Spleen (tissue), 13 donors: ENCODE measurements at places on chromosomes 7 and 10. TPM values are rescaled to one million over a fixed set of nuclear protein-coding genes. Genes with fewer than 3 reads are reported as not detected.

GRCh38 chr10:52533986-52534385 lies 219.9 kb downstream of the DKK1 start:
- H3K4me1 ChIP-seq, result no peaks in the 10 kb centered on the region
- H3K4me3 ChIP-seq, result no peak overlapping the region
- H3K27me3 ChIP-seq, result no peaks in the 10 kb centered on the region
- no peak overlapping the region for H3K27ac ChIP-seq
- no peak for DNase-seq

DNA sequence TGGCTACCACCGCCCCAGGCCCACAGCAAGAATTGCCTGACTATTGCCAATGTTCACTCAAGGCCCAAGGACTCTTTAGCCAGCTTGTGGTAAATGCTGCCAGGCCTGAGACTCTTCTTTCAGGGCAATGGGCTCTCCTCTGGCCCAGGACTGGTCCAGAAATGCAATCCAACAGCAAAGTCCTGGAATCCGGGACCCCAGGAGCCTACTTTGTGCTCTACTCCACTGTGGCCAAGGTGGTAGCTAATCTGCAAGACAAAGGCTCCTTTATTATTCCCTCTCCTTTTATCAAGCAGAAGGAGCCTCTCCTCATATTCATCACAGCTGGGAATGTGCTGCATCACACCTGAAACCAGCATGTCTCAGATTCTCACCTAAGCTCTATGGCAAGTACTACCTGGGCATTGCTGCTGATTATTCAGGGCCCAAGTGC lies 107.6 kb upstream of the PRSS58 start:
- no peak for DNase-seq
- H3K4me1 ChIP-seq, result no peaks in the 10 kb centered on the region
- no peak overlapping the region for H3K27ac ChIP-seq
- H3K27me3 ChIP-seq, result no peaks in the 10 kb centered on the region
- no peak overlapping the region for H3K4me3 ChIP-seq

DNA sequence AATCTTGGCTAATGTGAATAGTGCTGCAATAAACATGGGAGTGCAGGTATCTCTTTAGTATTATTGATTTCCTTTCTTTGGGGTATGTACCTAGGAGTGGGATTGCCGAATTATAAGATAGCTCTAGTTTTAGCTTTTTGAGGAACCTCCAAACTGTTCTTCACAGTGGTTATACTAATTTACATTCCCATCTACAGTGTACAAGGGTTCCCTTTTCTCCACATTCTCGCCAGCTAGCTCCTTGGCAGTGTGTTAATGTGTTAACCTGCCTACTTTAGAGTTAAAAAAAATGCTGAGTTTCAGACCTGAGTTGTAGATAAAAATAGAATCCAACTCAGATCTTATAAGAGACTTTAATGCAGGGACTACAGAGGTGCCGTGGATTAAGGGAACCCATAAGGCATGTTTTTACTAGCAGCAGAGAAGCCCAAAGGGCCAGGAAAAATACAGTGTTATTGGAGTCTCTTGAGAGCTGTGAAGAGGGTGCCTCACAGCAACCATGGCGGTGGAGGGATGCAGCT lies 35.4 kb downstream of the CDK13 start:
- no peak for DNase-seq
- H3K36me3 ChIP-seq, result no peaks in the 10 kb centered on the region

- no peak for DNase-seq
- no peak overlapping the region for H3K27ac ChIP-seq
- no peaks in the 10 kb centered on the region for H3K27me3 ChIP-seq
- no peaks in the 10 kb centered on the region for H3K4me1 ChIP-seq
Measured at GRCh38 chr10:115129752-115130151, 36.6 kb downstream of the ATRNL1 start.

- no peak overlapping the region for H3K4me3 ChIP-seq
- H3K36me3 ChIP-seq, result no peaks in the 10 kb centered on the region
- H3K4me1 ChIP-seq, result no peaks in the 10 kb centered on the region
- no peak overlapping the region for H3K27ac ChIP-seq
- H3K27me3 ChIP-seq, result no peaks in the 10 kb centered on the region
Measured at GRCh38 chr10:47043928-47044538, 132.8 kb downstream of the PTPN20 start.

GSDME gene
- 5.3 TPM for total RNA-seq

GRCh38 chr7:47941136-47941844 lies 7.0 kb downstream of the PKD1L1 start:
- peaks cover 36% of the 10 kb centered on the region for H3K4me1 ChIP-seq
- no peaks in the 10 kb centered on the region for H3K27me3 ChIP-seq
- no peaks in the 10 kb centered on the region for H3K36me3 ChIP-seq
- peak overlapping the region; percentile 73 for H3K27ac ChIP-seq
- DNase-seq, result peak; percentile 70
- H3K4me3 ChIP-seq, result no peak overlapping the region

DNA sequence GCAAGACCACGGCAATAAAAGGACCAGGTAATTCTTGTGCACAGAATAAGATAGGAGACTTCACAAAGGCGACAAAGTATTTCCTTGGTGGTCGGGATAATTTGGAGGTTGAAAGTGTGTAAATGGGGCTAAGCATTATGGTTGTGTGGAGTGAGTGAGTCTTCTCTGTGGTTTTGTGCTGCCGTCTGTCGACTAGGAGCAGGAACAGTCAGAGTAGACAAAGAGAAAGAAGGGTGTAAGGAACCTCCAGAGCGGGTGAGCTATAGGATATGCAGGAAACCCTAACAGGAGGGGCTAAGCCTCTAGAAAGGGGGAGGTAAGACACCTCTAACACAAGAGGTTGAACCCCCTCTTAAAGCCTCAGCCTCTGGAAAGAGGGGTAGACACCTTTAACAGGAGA lies 201.6 kb downstream of the SH2D4B start:
- no peaks in the 10 kb centered on the region for H3K4me1 ChIP-seq
- no peak for DNase-seq
- no peaks in the 10 kb centered on the region for H3K27me3 ChIP-seq

GRCh38 chr10:26911811-26912461 lies 51.2 kb upstream of the ABI1 start:
- no peak for DNase-seq
- no peaks in the 10 kb centered on the region for H3K27me3 ChIP-seq
- H3K4me3 ChIP-seq, result no peak overlapping the region
- no peak overlapping the region for H3K27ac ChIP-seq
- H3K4me1 ChIP-seq, result no peaks in the 10 kb centered on the region

GRCh38 chr7:94094298-94094697 lies 90.1 kb upstream of the BET1 start:
- no peak overlapping the region for H3K4me3 ChIP-seq
- DNase-seq, result no peak
- H3K4me1 ChIP-seq, result no peaks in the 10 kb centered on the region

DNA sequence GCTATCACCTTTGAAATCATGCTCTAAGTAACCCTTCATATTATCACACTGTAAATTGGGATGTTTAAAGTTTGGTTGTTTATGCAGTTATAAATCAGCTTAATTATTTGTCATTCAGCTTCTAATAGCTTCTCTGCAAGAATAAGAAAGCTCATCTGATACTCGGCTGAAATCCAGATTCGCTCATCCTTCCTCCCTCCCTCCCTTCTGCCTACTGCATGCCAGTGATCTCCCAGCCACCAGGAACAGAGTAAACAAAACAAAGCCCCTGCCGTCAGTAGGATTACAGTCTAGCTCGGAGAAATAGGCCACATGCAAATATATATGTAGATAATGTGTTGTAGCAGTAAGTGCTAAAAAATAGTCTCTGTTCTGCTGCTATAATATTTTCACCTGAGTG lies 211.8 kb downstream of the NSUN6 start:
- no peaks in the 10 kb centered on the region for H3K4me1 ChIP-seq
- no peaks in the 10 kb centered on the region for H3K27me3 ChIP-seq
- no peak for DNase-seq
- H3K4me3 ChIP-seq, result no peak overlapping the region

GRCh38 chr10:43026039-43026973 lies 50.6 kb upstream of the RET start:
- H3K27me3 ChIP-seq, result peaks cover 29% of the 10 kb centered on the region
- no peak overlapping the region for H3K4me3 ChIP-seq
- H3K4me1 ChIP-seq, result no peaks in the 10 kb centered on the region
- no peaks in the 10 kb centered on the region for H3K36me3 ChIP-seq

- DNase-seq, result no peak
- no peak overlapping the region for H3K4me3 ChIP-seq
- no peaks in the 10 kb centered on the region for H3K36me3 ChIP-seq
Measured at GRCh38 chr7:128836729-128837348, 6.6 kb downstream of the FLNC start.

DNA sequence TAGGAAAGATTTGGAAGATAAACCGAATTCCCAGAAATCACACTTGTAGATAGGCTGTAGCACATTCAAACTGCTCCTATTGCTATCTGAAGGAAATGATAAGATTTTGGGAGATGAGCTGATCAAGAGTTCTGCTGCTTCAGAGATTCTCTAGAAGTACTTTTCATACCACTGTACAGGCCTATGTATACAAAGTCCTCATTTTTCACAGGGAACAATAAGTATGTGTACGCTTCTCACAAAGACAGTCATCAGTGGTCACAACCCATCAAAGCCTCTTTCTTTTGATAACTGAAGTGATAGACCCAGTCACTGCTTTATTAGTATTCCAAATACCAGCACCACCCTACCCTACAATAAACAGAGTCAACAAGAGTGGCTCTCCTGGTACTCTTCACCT lies 15.6 kb upstream of the SEPTIN7 start:
- no peaks in the 10 kb centered on the region for H3K36me3 ChIP-seq
- no peaks in the 10 kb centered on the region for H3K27me3 ChIP-seq
- H3K27ac ChIP-seq, result no peak overlapping the region
- DNase-seq, result no peak
- no peak overlapping the region for H3K4me3 ChIP-seq

DNA sequence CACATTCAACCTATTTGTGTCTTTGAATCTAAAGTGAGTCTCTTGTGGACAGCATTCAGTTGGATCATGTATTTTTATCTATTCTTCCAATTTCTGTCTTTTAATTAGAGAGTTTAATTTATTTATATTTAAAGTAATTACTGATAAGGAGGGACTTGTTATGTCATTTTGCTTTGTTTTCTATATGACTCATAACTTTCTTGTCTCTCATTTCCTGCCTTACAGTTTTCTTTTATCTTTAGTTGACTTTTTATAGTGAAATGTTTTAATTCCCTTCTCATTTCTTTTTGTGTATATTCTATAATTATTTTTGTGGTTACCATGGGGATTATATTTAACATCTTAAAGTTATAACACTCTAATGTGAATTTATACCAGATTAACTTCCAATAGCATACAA lies 7.3 kb upstream of the ZNF518A start:
- H3K27ac ChIP-seq, result no peak overlapping the region
- H3K27me3 ChIP-seq, result peaks cover 49% of the 10 kb centered on the region
- no peak for DNase-seq

PILRA gene
- total RNA-seq, result 19.8 TPM

DNA sequence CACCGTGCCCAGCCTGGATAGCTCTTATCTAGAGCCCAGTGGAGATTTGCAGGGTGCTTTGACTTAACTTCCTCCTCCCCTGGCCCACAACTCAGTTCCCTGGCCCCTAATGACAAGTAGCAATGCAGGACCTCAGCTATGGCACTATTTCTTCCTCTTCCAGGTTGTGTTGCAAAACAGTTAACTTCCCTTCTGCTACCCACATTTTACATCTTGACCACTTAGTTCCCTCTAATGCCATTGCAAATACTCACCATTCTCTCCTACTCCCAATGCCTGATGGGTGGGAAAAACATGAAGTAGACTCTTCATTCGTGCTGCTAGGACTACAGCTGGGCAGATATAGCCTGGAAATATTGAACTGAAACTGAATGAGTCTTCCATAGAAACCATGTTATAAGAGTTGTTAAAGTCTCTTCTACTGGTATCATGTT lies 39.1 kb upstream of the FGL2 start:
- peak; percentile 78 for DNase-seq
- peaks cover 20% of the 10 kb centered on the region for H3K36me3 ChIP-seq
- no peak overlapping the region for H3K4me3 ChIP-seq
- H3K4me1 ChIP-seq, result peaks cover 40% of the 10 kb centered on the region

CTTNBP2 gene
- total RNA-seq, result 9.0 TPM

DNA sequence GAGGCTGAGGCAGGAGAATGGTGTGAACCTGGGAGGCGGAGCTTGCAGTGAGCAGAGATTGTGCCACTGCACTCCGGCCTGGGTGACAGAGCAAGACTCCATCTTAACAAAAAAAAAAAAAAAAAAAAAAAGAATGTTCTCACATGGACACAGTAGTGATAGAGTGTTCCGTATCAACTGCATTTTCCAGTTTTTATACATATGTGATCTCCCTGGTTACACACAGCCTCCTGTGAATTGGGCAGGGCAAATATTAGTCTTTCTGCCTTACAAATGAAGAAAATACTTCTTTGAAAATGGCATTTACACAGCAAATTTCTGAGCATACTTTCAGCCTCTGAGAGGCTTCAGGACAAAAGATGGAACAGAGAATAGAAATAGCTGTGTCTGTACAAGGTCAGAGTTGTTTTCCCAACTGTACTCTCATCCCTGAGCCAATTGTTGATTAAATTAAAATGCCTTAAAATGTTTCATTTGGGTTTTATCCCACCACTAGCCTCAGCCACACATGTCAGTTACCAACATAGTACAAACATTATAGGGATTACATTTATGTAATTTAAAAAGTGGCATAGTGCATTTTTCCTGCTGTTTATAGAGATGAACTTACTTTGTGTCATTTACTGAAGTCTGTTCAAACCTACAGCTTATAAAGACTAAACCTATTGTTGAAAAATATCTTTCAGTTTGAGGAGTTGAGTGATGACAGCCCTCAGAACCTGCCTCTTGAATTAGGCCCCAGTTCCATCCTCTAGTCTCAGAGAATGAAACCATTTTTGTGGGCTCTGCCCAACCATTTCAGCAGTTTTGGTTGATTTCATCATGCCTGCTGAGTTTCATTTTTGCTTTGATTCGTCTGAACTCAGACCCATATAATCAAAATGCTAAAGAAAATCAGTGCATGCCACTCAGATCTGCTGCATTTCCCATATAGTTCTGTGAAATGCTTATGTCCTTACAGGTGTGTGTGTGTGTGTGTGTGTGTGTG lies 609.4 kb upstream of the C7orf33 start:
- no peak overlapping the region for H3K4me3 ChIP-seq
- H3K4me1 ChIP-seq, result no peaks in the 10 kb centered on the region
- H3K27ac ChIP-seq, result no peak overlapping the region
- no peak for DNase-seq
- no peaks in the 10 kb centered on the region for H3K27me3 ChIP-seq

GRCh38 chr7:131504157-131504899 lies 52.1 kb downstream of the PODXL start:
- H3K27ac ChIP-seq, result no peak overlapping the region
- no peak overlapping the region for H3K4me3 ChIP-seq
- no peaks in the 10 kb centered on the region for H3K27me3 ChIP-seq
- no peaks in the 10 kb centered on the region for H3K36me3 ChIP-seq

SPDYE11 gene
- total RNA-seq, result not detected

DNA sequence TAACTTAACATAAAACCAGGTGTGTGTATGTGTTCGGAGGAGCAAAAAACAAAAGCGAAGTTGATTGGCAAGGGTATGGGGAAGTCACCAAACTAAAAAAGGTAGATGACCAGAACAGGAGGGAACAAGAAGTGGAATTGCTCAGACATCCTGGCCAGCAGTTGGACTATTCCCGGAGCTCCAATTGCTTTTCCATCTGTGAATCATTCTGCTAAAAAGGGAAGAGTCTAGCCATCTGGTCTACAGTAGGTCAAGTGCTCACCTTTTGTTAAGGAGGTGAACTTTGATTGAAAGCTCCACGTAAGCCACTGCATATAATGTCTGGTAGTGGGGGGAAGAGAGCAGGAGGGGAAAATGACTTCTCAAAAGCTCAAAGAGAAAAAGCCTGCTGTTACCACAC lies 50.0 kb upstream of the BET1 start:
- H3K36me3 ChIP-seq, result no peaks in the 10 kb centered on the region
- no peak overlapping the region for H3K27ac ChIP-seq
- H3K4me1 ChIP-seq, result no peaks in the 10 kb centered on the region
- no peak overlapping the region for H3K4me3 ChIP-seq

- no peaks in the 10 kb centered on the region for H3K27me3 ChIP-seq
- H3K4me3 ChIP-seq, result no peak overlapping the region
- no peaks in the 10 kb centered on the region for H3K36me3 ChIP-seq
- no peaks in the 10 kb centered on the region for H3K4me1 ChIP-seq
- no peak for DNase-seq
Measured at GRCh38 chr7:94382746-94383145, 11.9 kb upstream of the COL1A2 start.
